Tongue (tissue), 3 donors: ENCODE measurements at places on chromosomes 3 and 15. TPM values are rescaled to one million over a fixed set of nuclear protein-coding genes. Genes with fewer than 3 reads are reported as not detected.

- no peak for DNase-seq
Measured at GRCh38 chr3:107217172-107217571, 160.1 kb upstream of the CCDC54 start.

GRCh38 chr3:23932571-23932970 lies 12.5 kb upstream of the NR1D2 start:
- no peak for DNase-seq

- DNase-seq = no peak
Measured at GRCh38 chr3:52554026-52554755, 17.8 kb downstream of the UQCC5 start.

CX3CR1 gene
- total RNA-seq = 4.8 TPM
